Suprapubic skin (tissue), 4 donors: ENCODE measurements at places on chromosomes 11 and 22.

DNA sequence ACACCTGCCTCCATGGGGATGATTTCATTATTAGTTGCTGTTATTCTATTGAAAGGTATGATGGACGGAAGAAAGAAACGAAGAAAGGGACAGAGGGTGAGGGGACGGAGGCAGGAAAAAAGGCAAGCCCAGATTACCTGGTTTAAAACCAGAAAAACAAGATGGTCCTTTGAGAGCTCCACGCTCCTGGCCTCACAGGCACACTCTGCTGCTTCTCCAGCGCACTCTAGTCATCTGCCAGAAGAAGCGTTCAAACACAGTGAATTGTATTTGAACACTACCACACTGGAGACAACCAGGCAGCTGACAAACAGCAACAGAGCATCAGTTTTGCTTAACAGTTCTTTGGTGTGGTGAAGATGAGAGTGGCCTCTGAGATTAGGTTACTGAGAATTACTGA lies 216.9 kb downstream of the CADM1 start:
- no peaks in the 10 kb centered on the region for H3K27me3 ChIP-seq
- H3K27ac ChIP-seq = no peak overlapping the region
- DNase-seq = no peak
- H3K36me3 ChIP-seq = no peaks in the 10 kb centered on the region

- H3K27ac ChIP-seq = no peak overlapping the region
- no peak overlapping the region for H3K4me3 ChIP-seq
- no peaks in the 10 kb centered on the region for H3K4me1 ChIP-seq
- no peak for DNase-seq
- H3K36me3 ChIP-seq = peaks cover 3% of the 10 kb centered on the region
- no peaks in the 10 kb centered on the region for H3K27me3 ChIP-seq
These were observed 23.7 kb downstream of the SFI1 start for GRCh38 chr22:31520051-31520450.

- no peak overlapping the region for H3K27ac ChIP-seq
- peaks cover 30% of the 10 kb centered on the region for H3K4me1 ChIP-seq
- no peaks in the 10 kb centered on the region for H3K27me3 ChIP-seq
- peaks cover 66% of the 10 kb centered on the region for H3K36me3 ChIP-seq
These were observed 4.9 kb downstream of the INPPL1 start for GRCh38 chr11:72229336-72229924.

DNA sequence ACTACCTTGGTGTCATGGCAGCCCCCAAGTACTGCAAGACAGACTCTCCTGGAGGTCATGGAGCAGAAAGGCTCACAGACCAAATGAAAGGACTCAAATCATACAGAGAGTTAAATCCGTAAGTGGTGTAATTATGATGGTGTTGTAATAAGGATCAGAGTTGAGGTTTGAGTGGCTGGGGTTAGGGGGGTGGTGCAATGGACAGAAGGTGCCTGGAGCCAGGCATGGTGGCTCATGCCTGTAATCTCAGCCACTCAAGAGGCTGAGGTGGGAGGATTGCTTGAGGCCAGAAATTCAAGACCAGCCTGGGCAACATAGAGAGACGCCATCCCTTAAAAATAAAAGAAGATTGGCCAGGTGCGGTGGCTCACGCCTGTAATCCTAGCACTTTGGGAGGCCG lies 18.7 kb downstream of the ART5 start:
- no peak for DNase-seq
- no peak overlapping the region for H3K27ac ChIP-seq
- no peaks in the 10 kb centered on the region for H3K4me1 ChIP-seq
- H3K27me3 ChIP-seq = no peaks in the 10 kb centered on the region

- no peak overlapping the region for H3K27ac ChIP-seq
- H3K27me3 ChIP-seq = no peaks in the 10 kb centered on the region
- H3K4me3 ChIP-seq = no peak overlapping the region
- DNase-seq = no peak
- H3K36me3 ChIP-seq = no peaks in the 10 kb centered on the region
These were observed 110.4 kb downstream of the USP35 start for GRCh38 chr11:78299000-78299710.
